ENCODE measurements at places on chromosomes 7 and 10. TPM values are rescaled to one million over a fixed set of nuclear protein-coding genes. Genes with fewer than 3 reads are reported as not detected.

The NME8 gene
- total RNA-seq, result not detected

The CAMK2B gene
- total RNA-seq, result 0.23 TPM

The PPP1R17 gene
- 0.36 TPM for total RNA-seq

The DNAH11 gene
- 0.18 TPM for total RNA-seq

The CFAP58 gene
- 0.28 TPM for total RNA-seq

The ZNF485 gene
- 0.90 TPM for total RNA-seq

The OR2A7 gene
- total RNA-seq, result 2.6 TPM

The CYP3A4 gene
- total RNA-seq, result not detected

The GTF2IRD2 gene
- total RNA-seq, result 3.9 TPM
